Vagina (tissue), 2 donors: ENCODE measurements at places on chromosomes 7 and 10.

- no peak for DNase-seq
Measured at GRCh38 chr7:141695803-141696289, 6.1 kb downstream of the DENND11 start.

GRCh38 chr7:157474685-157475084 lies 137.9 kb downstream of the DNAJB6 start:
- DNase-seq: no peak

DNA sequence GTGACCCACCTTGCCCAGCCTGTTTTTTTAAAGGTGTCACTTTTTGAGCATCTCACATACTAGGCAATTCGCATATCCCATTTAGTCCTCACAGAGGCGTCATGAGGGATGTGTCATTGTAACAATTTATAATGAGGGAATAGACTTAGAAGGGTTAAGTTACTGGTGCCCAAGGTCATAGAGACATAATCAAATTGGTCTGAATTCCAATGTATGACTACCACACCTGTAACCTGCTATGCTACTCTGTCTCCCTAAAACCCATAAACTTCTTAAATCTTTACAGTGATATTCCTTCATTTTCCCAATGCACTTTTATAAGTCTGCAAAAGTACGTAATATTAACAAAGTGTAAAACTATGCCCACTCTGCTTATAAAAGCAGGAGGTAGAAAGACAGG lies 7.1 kb downstream of the ZMYND11 start:
- DNase-seq: no peak

DNA sequence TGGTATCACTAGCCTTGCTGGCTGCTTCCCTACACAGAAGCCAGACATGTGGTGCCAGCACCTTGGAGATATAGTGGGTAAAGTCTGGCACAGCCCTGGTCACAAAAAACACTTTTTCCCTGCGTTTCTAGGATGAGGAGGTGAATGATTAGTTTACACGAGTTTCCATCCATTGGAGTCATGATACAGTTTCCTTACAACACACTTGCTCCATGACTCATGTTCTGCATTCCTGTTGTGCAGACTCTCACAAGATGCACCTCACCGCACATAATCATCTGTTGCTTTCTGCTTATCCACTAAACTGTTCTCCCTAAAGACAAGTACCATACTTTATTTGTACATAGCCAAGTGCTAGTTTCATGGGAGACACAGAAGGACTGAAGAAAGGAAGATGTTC lies 747.1 kb upstream of the GALNT17 start:
- no peak for DNase-seq

- no peak for DNase-seq
Measured at GRCh38 chr10:132627666-132628531, 90.3 kb downstream of the INPP5A start.

DNA sequence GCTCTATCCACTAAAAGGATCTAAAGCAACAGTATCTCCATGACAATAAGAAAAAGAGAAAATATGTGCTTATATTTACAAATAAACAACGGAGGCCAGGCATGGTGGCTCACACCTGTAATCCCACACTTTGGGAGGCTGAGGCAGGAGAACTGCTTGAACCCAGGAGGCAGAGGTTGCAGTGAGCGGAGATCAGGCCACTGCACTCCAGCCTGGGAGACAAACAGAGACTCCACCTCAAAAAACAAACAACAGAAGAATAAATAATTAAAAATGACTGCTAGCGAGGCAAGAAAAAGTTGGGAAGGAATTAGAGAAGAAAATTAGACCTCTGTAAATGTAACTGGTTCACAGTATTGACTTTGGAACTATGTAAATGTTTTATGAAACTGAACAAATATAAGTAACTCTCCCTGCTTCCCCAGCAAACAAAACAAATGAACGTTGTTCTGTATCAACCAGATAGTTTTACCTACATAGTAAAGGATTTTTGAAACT lies 17.1 kb downstream of the TRIM24 start:
- DNase-seq: no peak

DNA sequence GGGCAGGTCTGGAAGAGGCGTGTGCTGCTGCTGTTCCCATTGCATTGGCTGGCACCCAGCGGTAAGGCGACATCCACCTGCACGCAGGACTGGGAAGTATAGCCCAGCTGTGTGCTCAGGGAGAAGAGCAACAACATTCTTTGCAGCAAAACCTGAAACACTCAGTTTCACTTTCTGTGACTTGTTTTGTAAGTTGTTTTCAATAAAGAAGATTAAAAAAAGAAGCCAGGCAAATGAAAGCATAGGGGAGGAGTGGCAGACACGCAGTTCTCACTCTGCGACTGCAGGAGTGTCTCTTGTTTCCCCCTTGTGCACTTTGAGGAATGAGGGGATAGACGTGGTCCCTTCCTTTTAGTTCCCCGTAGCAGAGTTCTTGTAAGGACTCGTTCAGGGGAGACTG lies 5.8 kb downstream of the FBH1 start:
- no peak for DNase-seq

- DNase-seq: no peak
Measured at GRCh38 chr7:154853063-154853726, 149.7 kb downstream of the PAXIP1 start.

DNA sequence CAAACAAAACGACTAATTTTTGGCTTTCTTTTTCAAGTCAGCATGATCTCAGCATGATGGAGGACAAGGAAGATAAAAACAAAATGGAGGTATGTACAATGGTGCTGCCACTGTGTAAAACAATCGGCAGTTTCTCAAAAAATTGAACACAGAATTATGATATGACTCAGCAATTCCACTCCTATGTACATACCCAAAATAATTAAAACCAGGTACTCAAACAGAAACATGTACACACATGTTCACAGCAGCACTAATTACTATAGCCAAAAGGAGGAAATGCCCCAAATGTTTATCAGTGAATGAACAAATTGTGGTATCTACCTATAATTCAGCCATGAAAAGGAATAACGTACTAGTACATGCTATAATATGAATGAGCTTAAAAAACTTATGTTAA lies 29.9 kb downstream of the SNX13 start:
- DNase-seq: no peak

DNA sequence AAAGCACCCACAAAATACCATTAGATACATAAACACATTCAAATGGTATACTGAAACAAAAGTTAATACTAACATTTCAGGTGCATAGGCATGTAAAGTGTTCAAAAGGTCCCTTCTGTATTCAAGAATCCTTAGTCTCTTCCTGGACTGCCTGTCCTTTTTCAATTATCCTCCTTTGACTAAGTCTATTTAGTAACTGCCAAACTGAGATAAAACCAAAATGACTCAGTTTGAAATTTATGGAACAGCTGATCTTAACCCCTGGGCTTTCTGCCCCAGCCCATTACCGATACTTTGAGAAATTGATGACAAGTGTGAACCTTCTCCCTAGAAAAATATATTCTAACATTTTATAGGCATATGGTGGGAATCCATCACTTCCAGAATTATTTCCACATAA lies 5.4 kb downstream of the EPC1 start:
- DNase-seq: no peak

DNA sequence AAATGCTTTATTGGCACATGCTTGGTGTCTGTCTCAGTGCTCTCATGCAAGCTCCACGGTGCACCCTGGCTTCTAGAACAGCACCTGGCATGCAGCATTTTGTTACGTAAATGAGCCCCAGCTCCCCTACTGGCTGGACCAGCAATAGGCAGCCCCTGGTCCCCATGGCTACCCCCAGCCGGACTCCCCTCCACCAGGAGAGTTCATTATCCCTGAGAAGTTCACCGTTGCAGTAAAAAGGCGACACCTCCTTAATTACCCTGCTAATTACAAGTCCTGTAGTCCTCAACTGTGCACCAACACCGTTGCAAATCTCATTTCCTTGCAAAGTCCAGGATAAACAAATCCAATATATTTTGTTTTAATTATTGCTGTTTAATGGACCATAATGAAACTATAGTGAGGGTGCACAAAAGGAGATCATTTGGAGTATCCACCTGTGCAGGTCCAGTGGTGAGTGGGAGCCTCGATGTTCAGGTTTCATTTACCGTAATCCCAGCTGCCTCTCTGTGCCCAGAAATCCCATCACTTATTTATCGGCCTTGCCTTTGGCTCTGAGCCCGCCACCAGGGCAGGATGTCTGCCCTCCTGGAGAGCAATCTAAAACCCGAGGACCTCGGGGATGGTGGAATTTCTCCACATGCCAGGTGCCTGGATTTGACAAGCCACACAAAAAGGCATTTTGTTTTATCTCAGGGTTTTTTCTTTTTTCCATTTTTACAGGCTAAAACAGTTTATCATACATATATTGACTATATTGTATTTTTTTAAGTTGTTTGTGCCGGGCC lies 12.8 kb upstream of the DRGX start:
- DNase-seq: no peak

DNA sequence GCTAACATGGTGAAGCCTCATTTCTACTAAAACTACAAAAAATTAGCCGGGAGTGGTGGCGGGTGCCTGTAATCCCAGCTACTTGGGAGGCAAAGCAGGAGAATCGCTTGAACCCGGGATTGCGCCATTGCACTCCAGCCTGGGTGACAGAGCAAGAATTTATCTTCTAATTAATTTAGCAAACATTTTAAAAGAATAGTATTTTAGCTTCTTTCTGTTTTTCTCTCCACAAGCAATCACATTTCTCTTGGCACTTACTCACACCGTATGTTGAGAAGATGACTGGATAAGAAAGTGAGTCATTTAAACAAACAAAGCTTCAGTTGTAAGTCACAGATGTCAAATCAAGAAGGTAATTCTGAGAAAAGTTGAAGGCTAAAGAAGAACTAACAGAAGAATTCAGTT lies 264.0 kb downstream of the ARL4A start:
- DNase-seq: no peak

DNA sequence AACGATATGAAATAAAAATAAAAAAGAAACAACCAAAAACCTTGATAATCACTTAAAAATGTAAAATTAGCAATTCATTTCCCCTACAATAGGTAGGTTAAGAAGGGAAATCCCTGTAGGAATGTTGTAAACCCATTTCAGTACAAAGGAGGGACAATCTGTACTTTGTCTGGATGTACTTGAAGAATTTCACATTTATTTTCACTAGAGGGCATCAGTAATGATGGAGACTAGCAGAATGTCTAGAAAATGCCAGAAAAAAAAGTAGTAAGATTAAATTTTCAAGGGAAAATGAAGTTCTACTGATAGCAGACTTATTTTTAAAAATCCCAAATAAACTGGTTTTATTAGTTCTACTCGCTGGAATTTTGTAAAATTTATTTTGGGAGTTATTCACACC lies 209.0 kb upstream of the FZD1 start:
- no peak for DNase-seq
